ENCODE measurements at places on chromosomes 12 and 14. TPM values are rescaled to one million over a fixed set of nuclear protein-coding genes. Genes with fewer than 3 reads are reported as not detected.

DNA sequence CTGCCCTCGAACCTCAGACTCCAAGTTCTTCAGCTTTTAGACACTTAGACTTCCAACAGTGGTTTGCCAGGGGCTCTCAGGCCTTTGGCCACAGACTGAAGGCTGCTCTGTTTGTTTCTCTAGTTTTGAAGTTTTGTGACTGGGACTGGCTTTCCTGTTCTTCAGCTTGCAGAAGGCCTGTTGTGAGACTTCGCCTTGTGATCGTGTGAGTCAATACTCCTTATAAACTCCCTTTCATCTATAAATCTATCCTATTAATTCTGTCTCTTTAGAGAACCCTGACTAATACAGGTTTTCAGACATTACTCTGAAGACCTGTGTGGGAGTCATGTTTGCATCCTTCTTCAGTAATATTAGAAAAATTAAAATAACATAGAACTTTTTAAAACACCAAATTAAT is 289.1 kb downstream of the RMST start:
- H3K36me3 ChIP-seq: no peaks in the 10 kb centered on the region
- no peak for DNase-seq
- no peak overlapping the region for H3K27ac ChIP-seq
- H3K4me1 ChIP-seq: no peaks in the 10 kb centered on the region
- H3K4me3 ChIP-seq: no peak overlapping the region
- no peaks in the 10 kb centered on the region for H3K27me3 ChIP-seq

- H3K27me3 ChIP-seq: no peaks in the 10 kb centered on the region
- H3K27ac ChIP-seq: no peak within 1 kb of the TSS
- no peak for DNase-seq
- no peak within 1 kb of the TSS for H3K4me3 ChIP-seq
Measured at GRCh38 chr12:20368114-20368650, at the start of gene PDE3A. TSS of gene PDE3A (plus strand) at chr12:20368537. CDS start at chr12:20369285, 748 bp downstream.

DNA sequence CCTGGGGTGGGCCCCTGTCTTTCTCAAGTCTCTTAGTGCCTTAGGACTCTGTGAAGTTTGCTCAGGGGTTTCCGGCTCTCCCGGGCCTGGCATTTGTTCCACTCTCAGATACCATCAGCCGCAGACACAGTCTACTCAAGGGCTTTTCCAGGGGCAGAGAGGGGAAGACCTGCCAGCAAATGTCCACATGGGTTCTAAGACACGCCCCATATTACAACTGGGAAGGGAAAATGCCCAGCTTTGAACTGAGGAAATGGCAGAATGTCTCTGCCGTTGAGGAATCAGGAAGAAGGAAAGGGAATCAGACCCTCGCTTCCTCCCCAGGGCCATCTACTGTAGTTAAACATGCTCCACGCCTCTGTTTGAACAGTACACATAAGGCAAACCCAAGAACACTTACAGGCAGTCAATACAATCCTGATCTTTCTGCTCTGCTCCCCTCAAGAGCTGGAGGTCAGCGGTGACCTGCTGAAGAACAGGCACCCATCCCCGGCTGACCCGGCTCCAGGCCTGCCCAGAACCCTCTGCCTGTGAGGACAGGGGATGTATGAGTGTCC is 7.9 kb downstream of the CCDC85C start:
- peaks cover 13% of the 10 kb centered on the region for H3K4me1 ChIP-seq
- no peaks in the 10 kb centered on the region for H3K36me3 ChIP-seq
- no peak overlapping the region for H3K27ac ChIP-seq
- no peak overlapping the region for H3K4me3 ChIP-seq
- DNase-seq: no peak
- H3K27me3 ChIP-seq: no peaks in the 10 kb centered on the region

GRCh38 chr12:25950329-25951115 is 8.0 kb upstream of the RASSF8 start:
- no peaks in the 10 kb centered on the region for H3K36me3 ChIP-seq
- DNase-seq: no peak
- no peak overlapping the region for H3K4me3 ChIP-seq
- no peak overlapping the region for H3K27ac ChIP-seq
- H3K27me3 ChIP-seq: no peaks in the 10 kb centered on the region

NTN4 gene
- not detected for total RNA-seq

KLHL33 gene
- total RNA-seq: not detected

ALX1 gene
- total RNA-seq: not detected
